ENCODE measurements at places on chromosomes 5 and 9. TPM values are rescaled to one million over a fixed set of nuclear protein-coding genes. Genes with fewer than 3 reads are reported as not detected.

GRCh38 chr5:156438076-156438475 lies 111.1 kb downstream of the SGCD start:
- no peak for DNase-seq
- no peak overlapping the region for H3K4me3 ChIP-seq
- H3K36me3 ChIP-seq: no peaks in the 10 kb centered on the region

DNA sequence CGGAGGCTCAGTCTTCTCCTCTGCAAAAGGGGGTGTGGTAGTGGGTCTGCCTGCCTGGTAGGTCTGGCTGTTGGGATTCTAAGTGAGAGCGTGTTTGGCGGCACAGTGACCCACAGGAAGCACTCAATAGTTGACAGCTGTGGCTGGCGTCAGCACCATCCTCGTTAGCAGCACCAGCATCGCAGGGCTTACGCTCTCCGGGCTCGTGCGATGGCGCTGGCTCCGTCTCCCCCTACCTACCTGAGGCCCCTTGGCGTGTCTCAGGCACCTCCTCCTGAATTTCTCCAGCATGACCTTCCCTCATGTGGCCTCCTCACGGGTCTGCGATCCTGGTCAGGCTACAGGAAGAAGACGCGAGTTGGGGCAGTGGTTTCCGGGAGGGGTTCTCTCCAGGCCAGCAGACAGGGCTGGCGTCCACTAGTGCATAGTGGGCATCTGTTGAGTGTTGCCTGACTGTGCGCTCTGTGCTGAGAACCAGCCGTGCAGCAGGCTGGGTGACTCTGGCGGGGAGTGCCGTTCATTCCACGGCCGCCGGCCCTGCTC lies 66.9 kb downstream of the HMCN2 start:
- DNase-seq: no peak
- peaks cover 17% of the 10 kb centered on the region for H3K27me3 ChIP-seq
- no peak overlapping the region for H3K4me3 ChIP-seq
- H3K27ac ChIP-seq: no peak overlapping the region
- H3K4me1 ChIP-seq: no peaks in the 10 kb centered on the region

GRCh38 chr5:113804943-113805342 lies 291.4 kb downstream of the YTHDC2 start:
- H3K27ac ChIP-seq: no peak overlapping the region
- DNase-seq: no peak
- no peaks in the 10 kb centered on the region for H3K36me3 ChIP-seq
- H3K27me3 ChIP-seq: no peaks in the 10 kb centered on the region
- H3K4me3 ChIP-seq: no peak overlapping the region

GRCh38 chr9:28073270-28073669 lies 500.0 kb upstream of the C9orf72 start:
- no peaks in the 10 kb centered on the region for H3K4me1 ChIP-seq
- no peak overlapping the region for H3K4me3 ChIP-seq
- H3K36me3 ChIP-seq: no peaks in the 10 kb centered on the region
- DNase-seq: no peak
- no peaks in the 10 kb centered on the region for H3K27me3 ChIP-seq

GRCh38 chr9:105308461-105309341 lies 64.2 kb downstream of the SLC44A1 start:
- H3K27ac ChIP-seq: no peak overlapping the region
- no peak overlapping the region for H3K4me3 ChIP-seq
- no peaks in the 10 kb centered on the region for H3K4me1 ChIP-seq
- H3K27me3 ChIP-seq: peaks cover 2% of the 10 kb centered on the region
- H3K36me3 ChIP-seq: peaks cover 8% of the 10 kb centered on the region
- DNase-seq: no peak

GRCh38 chr5:72273547-72273946 lies 46.5 kb downstream of the MRPS27 start:
- peaks cover 3% of the 10 kb centered on the region for H3K4me1 ChIP-seq
- peaks cover 24% of the 10 kb centered on the region for H3K36me3 ChIP-seq
- no peaks in the 10 kb centered on the region for H3K27me3 ChIP-seq
- no peak for DNase-seq
- H3K27ac ChIP-seq: no peak overlapping the region

GRCh38 chr9:115098226-115098965 lies 19.6 kb downstream of the TNC start:
- no peak overlapping the region for H3K27ac ChIP-seq
- H3K4me3 ChIP-seq: no peak overlapping the region
- H3K4me1 ChIP-seq: no peaks in the 10 kb centered on the region
- DNase-seq: no peak
- no peaks in the 10 kb centered on the region for H3K36me3 ChIP-seq

- H3K4me3 ChIP-seq: peak overlapping the region; percentile 98
- peak; percentile 79 for DNase-seq
- H3K4me1 ChIP-seq: peaks cover 40% of the 10 kb centered on the region
- peaks cover 12% of the 10 kb centered on the region for H3K36me3 ChIP-seq
Observed at GRCh38 chr5:133052317-133053175, 733 bp downstream of the HSPA4 start.

DNA sequence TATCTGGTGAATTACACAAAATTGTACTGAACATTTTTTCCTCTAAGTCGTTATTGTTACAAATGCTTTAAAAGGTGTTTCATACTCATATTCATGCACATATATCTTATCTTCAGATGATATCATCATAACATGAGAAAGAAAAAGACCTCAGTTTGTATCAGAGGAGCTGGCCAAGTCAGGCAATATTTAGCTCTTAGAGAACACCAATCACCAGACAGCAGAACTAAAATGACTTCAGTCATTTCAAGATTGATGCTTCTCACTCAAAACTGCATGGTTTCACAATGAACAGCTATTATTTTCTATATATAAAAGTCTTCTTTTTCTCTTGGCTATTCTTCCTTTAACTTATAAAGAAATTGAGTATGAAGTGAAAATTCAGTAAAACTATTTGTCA lies 44.6 kb downstream of the TSSK1B start:
- DNase-seq: no peak
- no peak overlapping the region for H3K4me3 ChIP-seq
- H3K4me1 ChIP-seq: peaks cover 4% of the 10 kb centered on the region
- H3K36me3 ChIP-seq: no peaks in the 10 kb centered on the region
- peaks cover 52% of the 10 kb centered on the region for H3K27me3 ChIP-seq

GRCh38 chr9:34332076-34332964 lies 3.0 kb downstream of the NUDT2 start:
- no peak overlapping the region for H3K27ac ChIP-seq

CARD9 gene
- 0.61 TPM for total RNA-seq

INSL4 gene
- not detected for total RNA-seq

RNF14 gene
- 29.0 TPM for total RNA-seq

PCDHB3 gene
- total RNA-seq: not detected

TLX3 gene
- total RNA-seq: not detected

PCDHA12 gene
- total RNA-seq: not detected

FAM78A gene
- total RNA-seq: 102 TPM

Measured in activated naive CD8-positive, alpha-beta T cell treated with anti-CD3 and anti-CD28 coated beads, Interleukin-2, amount 10 ng/mL, durations not matched to agents 7 days and 5 days (primary cell).